Endothelial cell (in vitro differentiated cells): ENCODE measurements at places on chromosomes 2 and 18. TPM values are rescaled to one million over a fixed set of nuclear protein-coding genes. Genes with fewer than 3 reads are reported as not detected.
A peak's percentile ranks its signal among the peaks of the same experiment; 100 is the strongest.

Gene KCNS3
- total RNA-seq: 12.1 TPM

Gene ANKRD23
- 4.7 TPM for total RNA-seq

Gene HAT1
- 22.8 TPM for total RNA-seq

Gene TTR
- not detected for total RNA-seq

Gene UNC80
- 0.05 TPM for total RNA-seq

- H3K4me1 ChIP-seq: peaks cover 20% of the 10 kb centered on the region
- no peak overlapping the region for H3K4me3 ChIP-seq
- no peak overlapping the region for H3K27ac ChIP-seq
- no peaks in the 10 kb centered on the region for H3K36me3 ChIP-seq
- DNase-seq: no peak
- no peaks in the 10 kb centered on the region for H3K27me3 ChIP-seq
Observed at GRCh38 chr2:195572895-195573683, 83.9 kb upstream of the SLC39A10 start.

DNA sequence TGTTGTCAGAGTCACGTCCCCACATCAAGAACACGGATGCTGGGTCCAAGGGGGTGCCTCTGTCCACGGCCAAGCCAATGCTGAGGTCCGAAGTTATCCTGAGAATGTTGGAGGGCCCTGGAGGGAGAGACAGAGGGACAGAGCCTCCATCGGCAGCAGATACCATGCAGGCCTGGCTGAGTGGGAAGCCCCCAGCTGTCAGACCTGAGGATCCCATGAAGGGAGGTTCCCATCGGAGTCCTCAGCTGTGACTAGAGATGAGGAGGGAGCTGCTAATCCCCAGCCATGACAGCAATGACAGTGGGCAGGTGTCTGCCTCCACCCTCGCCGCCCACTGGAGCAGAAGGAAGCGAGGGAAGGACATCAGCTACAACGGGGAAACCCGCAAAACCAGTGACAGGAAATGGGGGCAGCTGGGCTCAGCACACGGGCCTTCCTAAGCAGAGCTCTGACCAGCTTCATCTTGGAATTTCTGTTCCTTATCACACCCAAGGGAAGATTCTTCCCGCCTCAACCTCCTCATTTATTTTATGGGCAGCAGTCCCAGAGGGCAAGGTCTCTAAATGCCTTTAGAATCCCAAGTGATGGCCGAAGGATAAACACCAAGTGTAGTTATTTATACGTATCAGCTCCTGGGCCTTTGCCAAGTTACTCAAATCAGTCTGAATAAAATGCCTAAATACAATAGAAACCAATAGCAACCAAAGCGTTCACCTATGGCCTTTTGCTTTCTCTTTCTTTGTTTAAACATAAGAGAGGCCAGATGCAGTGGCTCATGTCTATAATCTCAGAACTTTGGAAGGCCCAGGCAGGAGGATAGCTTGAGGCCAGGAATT, 32.2 kb downstream of the FAM178B start:
- H3K4me1 ChIP-seq: peaks cover 37% of the 10 kb centered on the region
- H3K27ac ChIP-seq: peak overlapping the region; percentile 30
- H3K4me3 ChIP-seq: no peak overlapping the region
- peaks cover 7% of the 10 kb centered on the region for H3K27me3 ChIP-seq
- H3K36me3 ChIP-seq: no peaks in the 10 kb centered on the region
- DNase-seq: no peak

DNA sequence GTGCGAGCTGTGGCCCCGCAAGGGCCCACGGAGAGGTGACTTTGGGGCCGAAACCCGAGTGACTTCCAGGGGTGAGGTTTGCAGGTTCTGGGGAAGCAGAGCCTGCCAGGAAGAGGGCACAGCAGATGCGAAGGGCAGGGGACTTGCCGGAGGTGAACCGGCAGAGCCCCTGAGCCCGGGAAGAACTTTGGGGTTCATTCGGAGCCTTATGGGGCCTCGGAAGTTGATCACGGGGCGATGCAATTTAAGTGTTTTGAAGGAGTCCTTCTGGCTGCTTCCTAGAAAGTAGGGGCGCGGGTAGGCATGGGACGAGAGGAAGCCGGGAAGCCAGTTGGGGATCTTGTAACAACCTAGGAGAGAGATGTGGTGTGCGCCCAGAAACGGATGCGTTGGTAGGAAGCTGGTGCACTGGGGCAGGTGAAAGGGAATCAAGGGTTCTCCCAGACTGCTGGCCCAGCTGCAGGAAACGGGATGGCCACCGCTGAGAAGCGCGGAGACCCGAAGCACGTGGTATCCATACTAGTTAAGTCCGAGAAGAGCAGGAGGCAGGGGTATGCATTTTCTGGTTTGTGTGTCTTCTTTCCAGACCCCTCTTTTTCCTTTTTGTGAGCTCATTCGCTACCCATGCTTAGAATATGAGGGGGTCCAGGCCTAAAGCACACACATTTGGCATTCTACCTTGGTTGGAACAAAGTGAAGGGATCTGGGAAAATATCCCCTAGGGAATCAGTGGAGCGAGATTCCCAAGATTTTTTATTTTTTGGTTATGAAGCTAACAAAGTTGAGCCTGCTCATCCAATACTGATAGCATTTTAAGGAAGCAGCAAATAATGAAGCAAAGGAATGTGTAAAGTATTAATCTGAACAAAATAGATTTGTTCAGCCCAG, 758 bp downstream of the SCLY start:
- H3K27ac ChIP-seq: peak overlapping the region; percentile 80
- peaks cover 5% of the 10 kb centered on the region for H3K27me3 ChIP-seq
- peak; percentile 41 for DNase-seq
- H3K4me1 ChIP-seq: peaks cover 18% of the 10 kb centered on the region
- H3K36me3 ChIP-seq: peaks cover 14% of the 10 kb centered on the region

GRCh38 chr2:171706152-171706803, 19.0 kb downstream of the DYNC1I2 start:
- no peak overlapping the region for H3K4me3 ChIP-seq
- no peaks in the 10 kb centered on the region for H3K4me1 ChIP-seq
- DNase-seq: no peak
- H3K27me3 ChIP-seq: peaks cover 4% of the 10 kb centered on the region
- H3K27ac ChIP-seq: no peak overlapping the region

GRCh38 chr2:105575499-105576025, 169.2 kb upstream of the NCK2 start:
- H3K4me1 ChIP-seq: peaks cover 5% of the 10 kb centered on the region
- no peaks in the 10 kb centered on the region for H3K36me3 ChIP-seq
- peaks cover 2% of the 10 kb centered on the region for H3K27me3 ChIP-seq
- DNase-seq: no peak
- H3K4me3 ChIP-seq: no peak overlapping the region

- H3K36me3 ChIP-seq: no peaks in the 10 kb centered on the region
- DNase-seq: peak; percentile 15
- no peaks in the 10 kb centered on the region for H3K27me3 ChIP-seq
Observed at GRCh38 chr18:4017480-4017879, 437.6 kb downstream of the DLGAP1 start.

DNA sequence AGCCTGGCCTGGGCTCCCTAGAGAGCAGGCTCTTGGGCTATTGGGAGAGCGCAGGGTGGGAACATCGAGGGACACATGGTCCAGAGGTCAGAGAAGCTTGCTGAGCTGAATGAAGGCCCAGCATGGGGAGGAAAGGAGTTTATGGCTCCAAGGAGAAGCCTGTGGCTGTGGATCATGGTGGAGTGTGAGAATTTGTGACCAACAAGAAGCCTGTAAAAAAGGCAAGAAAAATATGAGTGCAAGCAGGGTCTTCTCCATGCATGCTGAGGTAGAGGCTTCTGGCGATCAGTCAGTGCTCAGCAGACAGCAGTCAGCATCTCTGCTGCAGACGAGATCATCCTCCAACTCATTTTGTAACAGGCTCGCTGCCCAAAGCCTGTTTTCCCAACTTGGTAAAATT, 1.3 kb upstream of the SCYGR3 start:
- H3K4me1 ChIP-seq: peaks cover 5% of the 10 kb centered on the region
- H3K27ac ChIP-seq: no peak overlapping the region
- no peak overlapping the region for H3K4me3 ChIP-seq
